ENCODE measurements at places on chromosomes 6 and 20. TPM values are rescaled to one million over a fixed set of nuclear protein-coding genes. Genes with fewer than 3 reads are reported as not detected.
A peak's percentile ranks its signal among the peaks of the same experiment; 100 is the strongest.

ABCC10 gene
- polyA plus RNA-seq = 28.9 TPM

DNA sequence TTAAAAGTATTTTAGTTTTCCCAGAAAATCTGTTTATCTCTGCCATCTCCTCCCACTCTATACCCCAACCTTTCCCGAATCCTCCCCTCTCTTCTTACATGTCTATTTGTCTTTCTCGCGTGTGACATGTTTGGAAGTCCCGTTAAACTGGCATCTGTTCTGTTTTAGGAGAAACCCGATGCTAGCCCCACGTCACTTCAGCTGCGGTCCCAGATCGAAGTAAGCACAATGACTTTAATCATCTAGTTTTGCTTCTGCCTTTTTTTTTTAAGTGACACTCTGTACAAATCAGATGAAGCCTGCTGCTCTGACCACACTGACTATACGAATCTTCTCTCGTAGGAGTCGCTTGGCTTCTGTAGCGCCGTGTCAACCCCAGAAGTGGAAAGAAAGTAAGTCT, 97.4 kb downstream of the SASH1 start:
- no peak for DNase-seq

WASF1 gene
- 49.4 TPM for polyA plus RNA-seq

NTSR1 gene
- polyA plus RNA-seq = 0.99 TPM

GRCh38 chr20:50429412-50429811, 80.8 kb upstream of the PTPN1 start:
- no peak for DNase-seq

DNA sequence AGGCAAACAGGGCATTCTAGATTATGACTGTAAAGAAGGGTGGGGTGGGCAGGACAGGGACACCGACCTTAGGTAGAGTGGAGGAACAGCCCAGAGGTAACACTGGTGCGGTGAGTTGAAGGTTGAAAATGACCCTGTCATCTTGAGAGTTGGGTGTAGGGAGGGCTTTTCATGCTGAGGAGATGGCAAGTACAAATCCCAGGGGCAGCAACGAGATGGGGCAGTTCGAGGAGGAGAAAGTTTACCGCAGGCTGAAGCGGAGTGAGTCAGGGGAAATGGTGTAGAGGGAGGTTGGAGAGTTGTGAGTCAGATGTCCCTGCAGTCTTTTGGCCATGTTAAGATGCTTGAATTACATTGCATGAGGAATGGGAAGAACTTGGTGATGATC, 101.1 kb downstream of the HIVEP1 start:
- DNase-seq = no peak

VSX1 gene
- not detected for polyA plus RNA-seq

DNA sequence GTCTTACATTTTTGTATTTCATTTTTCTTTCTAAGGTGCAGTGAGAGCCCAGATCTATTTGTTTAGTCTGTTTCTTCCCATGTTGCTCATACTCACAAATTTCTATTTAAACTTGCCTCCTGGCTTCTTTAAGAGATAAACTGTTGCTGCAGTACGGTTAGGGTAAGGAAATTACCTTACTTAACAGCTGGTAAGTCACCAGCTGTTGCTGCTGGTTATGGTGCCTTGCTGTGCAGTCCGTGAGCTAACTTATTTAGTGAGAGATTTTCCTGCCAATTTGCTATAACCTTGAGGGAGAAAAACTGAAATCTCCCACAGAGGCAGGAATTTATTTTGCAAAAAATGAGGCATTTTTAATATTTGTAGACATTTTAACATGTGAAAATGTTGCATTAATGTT, 261.0 kb downstream of the UST start:
- DNase-seq = no peak

KCNQ5 gene
- 0.14 TPM for polyA plus RNA-seq

GRCh38 chr6:128605961-128606360, 85.6 kb upstream of the PTPRK start:
- DNase-seq = no peak

DNA sequence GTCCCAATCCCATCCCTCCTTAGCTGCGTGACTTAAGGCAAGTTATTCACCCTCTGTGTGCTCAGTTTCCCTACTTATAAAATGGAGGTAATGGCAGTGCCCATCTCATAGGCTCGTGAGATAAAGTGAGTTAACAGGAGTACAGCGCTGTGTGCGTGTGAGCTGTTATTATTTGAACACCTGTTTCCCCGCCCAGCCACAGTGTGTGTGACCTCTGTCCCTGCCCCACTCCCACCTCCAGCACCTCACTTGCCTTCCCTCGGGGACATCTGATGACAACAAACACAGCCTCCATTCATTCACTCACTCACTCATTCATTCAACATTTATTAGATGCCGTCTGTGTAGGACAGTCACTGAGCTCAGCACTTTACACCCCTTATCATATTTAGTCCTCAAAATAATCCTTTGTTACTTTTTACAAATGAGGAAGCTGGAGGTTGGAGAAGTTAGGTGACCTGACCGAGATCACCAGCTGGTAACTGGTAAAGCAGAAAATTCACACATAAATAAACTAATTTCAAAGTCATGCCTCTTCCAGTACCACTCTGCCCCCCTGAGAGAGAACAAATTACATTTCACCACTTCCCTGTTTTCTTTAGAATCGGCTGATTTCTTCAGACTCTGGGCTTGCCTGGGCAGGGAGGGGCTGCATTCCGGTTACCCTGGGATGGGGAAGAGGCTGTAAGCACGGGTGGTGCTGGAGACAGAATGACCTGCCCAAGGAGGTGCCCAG, 58.6 kb downstream of the CPNE5 start:
- DNase-seq = no peak

GRCh38 chr6:134642279-134642678, 307.6 kb downstream of the ALDH8A1 start:
- DNase-seq = peak; percentile 40

- no peak for DNase-seq
These were observed 190.0 kb downstream of the PLCB4 start for GRCh38 chr20:9258901-9259300.

DNA sequence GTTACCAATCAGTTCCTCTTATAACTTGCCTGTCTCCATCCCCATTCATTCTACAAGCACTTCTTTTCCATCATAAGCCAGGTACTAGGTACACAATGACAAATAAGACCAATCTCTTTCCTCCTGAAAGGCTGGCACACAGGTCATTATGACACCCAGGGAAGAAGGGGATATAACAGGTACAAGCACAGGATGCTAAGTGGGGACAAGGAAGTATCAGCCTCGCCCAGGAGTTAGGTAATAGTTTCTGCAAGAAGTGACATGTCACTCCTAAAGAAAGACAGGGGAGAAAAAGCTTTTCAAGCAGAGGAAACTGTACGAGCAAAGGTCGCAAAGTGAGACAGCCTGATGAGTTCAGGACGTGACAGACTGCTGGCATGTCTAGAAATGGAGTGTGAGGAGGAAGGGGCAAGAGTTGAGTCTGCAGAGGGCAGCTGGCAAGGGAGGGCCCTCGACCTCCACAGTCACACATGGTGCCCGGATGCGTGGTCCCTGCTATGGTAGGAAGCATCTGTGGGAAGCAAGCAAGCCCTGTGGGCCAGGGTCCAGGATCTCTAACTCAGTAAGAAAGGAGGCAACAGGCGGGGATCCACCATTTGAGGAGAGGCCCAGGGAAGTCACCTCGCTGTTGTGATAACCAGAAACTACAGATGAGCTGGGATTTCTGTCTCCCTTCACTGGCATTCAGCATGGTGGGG, 40.4 kb downstream of the GPLD1 start:
- DNase-seq = no peak

DNA sequence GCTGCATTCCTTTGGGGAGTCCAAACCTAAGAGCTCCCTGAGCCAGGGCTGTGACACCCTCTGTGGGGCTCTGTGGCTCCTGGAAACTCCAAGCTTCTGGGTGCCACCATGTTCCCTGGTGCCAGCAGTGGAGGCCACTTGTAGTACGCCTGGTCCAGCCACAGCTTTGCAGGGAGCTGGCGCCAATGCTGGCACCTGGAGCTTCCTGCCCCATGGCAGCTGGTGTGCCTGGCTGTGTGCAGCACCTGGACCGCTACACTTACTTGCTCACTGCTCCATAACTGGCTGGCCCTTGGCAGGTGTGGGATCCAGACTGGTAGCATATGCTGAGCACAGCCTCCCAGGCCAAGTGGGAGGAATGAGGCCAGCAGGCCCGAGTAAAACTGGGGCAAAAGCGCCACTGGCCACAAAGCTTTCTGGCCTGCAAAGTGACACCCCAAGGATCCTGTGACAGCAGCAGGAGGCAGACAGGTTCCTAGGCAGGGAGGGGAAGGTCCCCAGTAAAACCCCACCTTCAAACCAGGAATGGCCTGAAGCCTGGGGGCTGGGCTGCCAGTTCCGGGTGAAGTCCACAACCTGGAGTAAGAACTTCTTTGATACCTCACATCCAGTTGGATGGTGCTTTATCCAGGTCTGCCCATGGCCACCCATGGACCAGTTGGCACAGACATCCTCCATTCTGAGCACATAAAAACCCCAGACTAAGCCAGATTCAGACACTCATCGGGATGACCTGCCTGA, 461.0 kb downstream of the TBC1D32 start:
- DNase-seq = no peak

CAPN11 gene
- polyA plus RNA-seq = 0.14 TPM

ARHGAP40 gene
- polyA plus RNA-seq = 0.24 TPM

DNA sequence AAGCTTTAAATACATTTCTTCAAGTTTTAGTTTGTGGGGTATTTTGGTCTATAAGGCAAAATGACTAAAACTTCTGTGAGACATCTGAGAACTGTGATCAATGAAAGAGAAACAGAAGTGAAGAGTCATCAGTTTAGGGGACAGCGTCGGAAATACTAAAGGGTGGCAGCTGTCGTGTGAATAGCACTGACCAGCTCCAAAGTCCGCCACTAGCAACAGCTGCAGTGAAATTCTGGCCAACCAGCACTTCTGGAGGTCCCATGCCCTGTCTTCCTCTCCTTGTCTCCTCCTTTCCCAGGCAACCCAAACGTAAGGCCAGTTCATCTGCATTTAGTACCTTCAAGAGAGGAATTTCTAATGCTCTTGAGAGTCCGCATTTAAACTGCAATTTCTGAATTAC, 87.5 kb downstream of the DACT2 start:
- DNase-seq = no peak

DNA sequence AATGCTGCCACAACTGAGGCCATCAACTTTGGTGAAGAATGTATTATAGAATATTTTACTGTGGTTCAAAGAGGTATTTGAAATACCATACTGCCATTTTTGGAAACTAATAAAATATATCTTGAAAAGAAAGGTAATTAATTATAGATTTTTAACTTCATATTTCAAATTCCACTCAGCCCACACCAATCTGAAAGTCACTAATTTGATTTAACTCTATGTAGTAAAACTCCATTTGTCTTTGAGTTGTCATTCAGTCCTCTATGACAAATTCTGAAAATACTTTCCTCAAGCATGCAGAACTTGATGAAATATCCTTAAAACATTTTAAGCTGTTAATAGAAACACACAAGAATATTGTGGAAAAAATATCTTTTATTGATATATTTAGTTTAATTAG, 1196.7 kb upstream of the CITED2 start:
- no peak for DNase-seq

RSPO4 gene
- 2.4 TPM for polyA plus RNA-seq

LY6G6D gene
- polyA plus RNA-seq = not detected

DNA sequence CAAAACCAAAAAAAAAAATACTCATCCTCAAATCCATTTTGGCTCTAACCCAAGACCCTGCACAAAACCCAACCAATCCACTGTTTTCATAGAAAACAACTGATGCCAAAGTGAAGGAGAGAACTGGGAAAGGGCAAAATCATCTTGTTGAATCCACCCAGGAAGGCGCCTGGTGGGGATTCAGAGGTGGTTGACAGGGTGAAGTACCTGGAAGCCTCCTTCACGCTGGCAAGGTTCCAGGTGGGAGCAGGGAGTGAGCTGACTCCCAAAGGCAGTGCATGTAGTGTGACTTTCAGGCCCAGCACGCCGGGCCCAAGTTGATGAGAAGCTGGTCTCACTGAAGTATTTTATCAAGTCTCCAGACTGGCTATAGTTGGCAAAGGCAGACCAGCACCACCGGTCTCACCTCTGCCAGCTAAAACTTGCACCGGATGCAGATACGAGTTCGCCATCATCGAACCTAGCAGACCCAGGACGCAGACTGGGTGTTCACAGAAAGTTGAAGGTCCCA, 16.5 kb downstream of the PPP1R10 start:
- no peak for DNase-seq

HDGFL1 gene
- not detected for polyA plus RNA-seq

DSP gene
- 74.1 TPM for polyA plus RNA-seq

RIPPLY2 gene
- polyA plus RNA-seq = 0.13 TPM

DNA sequence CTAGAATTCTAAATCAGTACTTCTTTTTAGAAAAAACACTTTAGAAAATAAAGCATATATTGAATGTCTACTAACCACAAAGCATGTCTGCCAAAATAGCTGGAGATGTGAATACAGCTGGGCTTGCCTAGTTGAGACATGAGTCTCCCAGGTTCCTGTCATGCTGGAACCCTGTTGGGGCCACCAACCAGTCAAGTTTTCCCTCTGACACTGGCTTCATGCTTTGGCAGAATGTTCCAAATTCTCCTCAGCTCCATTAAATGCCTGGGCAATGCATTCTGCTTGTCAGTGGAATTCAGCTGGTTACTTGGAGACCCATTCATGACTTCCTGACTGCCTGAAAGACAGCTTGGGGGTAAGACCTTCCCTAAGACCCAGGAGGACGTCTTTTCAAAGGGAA, 87.2 kb downstream of the PRND start:
- no peak for DNase-seq

GRCh38 chr20:63483834-63484233, 11.4 kb upstream of the KCNQ2 start:
- DNase-seq = no peak

GRCh38 chr6:5411414-5411813, 150.1 kb downstream of the FARS2 start:
- DNase-seq = no peak

DNA sequence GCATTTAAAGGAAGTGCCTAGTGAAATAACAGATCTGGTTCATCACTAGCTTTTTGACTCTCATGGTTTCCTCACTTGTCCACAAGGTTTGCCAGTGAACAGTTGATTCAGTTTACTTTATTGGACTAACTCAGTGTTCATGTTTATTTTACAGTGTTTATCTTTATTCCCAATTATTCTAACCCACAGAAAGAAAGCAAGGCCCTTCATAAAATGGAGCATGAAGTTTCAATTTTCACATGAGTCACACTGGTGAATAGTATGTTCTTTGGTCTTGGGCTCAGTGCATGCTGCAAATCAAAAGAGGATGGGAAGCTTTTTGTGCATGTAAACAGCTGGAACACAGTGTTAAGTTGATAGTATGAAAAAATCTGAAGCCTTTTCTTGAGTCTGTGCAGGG, 217.6 kb upstream of the HDDC2 start:
- no peak for DNase-seq

DNA sequence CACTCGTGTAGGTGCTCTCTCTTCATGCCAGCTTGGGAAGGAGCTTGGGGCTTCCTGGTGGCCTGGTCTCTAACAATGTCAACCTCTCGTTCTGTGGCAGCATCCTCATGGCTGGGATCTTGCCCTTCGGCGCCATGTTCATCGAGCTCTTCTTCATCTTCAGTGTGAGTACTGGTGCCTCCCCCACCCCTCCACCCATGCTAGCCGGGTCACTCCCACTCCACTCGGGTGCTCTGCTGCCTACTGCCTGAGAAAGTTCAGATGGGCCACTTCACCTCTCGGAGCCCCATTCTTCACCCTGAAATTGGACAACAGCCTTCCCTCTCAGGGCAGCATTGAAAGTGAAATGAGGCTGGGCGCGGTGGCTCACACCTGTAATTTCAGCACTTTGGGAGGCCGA, 48.8 kb downstream of the TM9SF4 start:
- no peak for DNase-seq
